ENCODE measurements at places on chromosomes 7 and 10.

GRCh38 chr7:122850528-122850927 lies 35.7 kb downstream of the CADPS2 start:
- DNase-seq = no peak

DNA sequence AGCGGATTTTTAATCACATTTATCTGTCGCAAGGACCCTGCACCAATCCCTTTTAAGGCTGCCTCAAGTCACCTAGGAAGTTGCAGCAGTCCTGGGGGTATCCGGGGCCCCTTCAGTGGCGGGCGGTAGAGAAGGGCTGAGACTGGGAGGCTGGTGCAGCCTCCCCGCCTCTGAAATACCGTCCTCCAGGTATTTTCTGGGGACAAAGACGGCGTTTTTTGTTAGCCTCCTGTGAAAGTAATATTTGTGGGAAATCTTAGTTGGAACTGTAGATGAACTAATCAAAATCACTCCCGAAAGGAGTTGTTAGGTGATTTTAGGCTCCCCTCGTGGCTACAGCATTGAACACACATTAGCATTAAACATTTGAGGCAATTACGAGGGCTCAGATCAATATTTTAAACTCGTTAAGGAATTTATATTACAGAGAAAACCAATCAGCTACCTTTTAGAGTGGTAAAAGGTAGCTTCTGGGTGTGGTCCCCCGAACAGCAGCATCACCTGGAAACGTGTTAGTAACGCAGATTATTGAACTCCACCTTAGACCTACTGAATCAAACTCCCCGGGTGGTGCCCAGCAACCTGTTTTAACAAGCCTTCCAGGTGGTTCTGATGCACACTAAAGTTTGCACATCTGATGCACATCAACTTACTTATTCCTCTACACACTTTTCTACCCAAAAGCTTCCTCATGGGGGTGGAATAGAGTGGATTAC lies 530 bp upstream of the ANXA7 start:
- no peak for DNase-seq

DNA sequence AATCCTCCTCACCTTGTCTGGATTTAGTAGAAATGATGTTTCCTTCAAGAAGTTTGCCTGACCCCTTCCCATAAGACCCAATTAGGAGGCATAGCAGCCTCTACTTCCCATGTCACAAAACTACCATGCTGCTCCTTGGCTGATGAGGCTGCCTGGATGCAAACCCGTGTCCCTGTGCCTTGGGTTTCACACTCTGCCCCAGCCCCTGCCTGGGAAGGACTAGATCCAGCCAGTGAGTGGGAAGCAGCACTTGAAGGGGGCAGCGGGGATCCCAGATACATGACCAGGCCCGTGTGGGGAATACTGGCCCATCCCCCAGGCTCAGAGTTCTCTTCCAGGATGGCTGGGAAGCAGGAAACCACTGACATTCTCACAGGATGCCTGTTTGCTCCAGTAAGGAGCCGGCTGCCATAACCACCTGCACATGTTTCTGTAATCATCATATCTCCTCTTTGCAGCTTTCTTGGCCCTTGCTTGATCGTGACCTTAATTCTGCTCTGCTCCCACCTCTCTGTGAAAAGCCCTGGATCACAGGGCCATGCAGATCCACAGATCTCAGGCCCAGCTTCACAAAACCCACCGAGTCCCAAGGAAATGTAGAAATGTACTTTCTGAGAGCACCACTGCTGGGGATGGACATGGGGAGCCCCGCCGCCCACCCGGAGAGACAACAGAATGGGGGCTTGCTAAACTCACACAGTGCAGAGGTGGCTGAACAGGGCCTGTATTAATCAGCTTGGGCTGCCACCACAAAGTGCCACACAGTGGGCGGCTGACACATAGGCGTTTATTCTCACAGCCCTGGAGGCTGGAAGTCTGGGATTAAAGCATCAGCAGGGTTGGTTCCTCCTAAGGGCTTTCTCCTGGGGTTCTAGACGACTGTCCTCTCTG lies 287.8 kb upstream of the IGFBP3 start:
- DNase-seq = no peak

GRCh38 chr7:134415700-134416099 lies 43.2 kb downstream of the AKR1B1 start:
- DNase-seq = no peak

- no peak for DNase-seq
Measured at GRCh38 chr10:43254199-43254730, 12.6 kb downstream of the RASGEF1A start.

DNA sequence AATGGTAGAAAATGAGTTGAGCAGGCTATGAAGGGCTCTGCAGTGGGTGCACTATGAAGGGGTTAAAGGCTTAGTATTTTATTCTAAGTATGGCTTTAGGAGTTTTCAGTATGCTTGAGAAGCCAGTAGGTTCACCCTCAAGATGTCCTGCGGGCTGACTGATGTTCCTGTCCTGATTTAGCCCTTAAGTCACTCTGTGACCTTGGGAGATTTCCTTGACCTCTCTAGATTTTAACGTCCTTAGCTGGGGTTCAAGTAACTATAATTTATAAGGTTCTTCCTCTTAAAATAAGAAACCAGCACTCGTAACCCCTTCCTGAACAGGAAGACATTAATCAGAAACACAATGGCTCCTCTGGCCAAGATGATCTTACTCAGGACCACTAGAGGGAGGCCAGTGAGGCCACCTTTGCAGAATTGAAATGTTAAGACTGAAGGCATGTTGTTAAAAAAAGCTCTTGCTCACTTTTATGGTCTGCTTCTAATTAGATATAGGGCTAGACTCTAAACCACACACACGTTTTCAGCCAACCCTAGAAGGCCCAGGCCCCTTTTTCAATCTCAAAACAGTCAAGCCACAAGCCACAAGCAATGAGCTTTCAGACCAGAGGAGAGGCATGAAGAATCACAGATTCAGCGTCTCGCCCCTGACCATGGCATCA lies 41.9 kb downstream of the CDK1 start:
- no peak for DNase-seq

DNA sequence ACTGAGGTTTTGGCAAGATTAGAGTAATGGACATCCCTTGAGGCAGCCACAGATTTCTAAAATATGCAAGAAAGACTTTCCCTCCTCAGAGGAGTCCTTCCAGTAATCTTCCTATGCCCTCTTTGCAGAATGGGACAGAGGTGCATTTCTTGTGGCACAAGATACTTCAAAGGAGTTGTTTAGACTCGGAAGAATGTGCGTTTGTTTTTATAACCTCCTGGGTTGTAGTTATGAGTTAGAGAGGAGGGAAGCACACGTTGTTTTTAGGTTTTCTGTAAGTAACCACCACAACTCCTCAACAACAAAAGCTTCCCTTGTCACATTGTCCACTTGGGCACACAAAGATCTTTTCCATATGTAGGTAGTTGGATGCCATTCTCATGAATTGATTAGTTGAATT lies 78.1 kb upstream of the GLI3 start:
- no peak for DNase-seq

- DNase-seq = no peak
Measured at GRCh38 chr10:19629567-19629966, 186.7 kb upstream of the PLXDC2 start.

All from effector memory CD4-positive, alpha-beta T cell (primary cell).